ENCODE measurements at places on chromosomes 4 and X.

GRCh38 chrX:14801136-14801535 is 71.7 kb downstream of the FANCB start:
- DNase-seq: no peak

- no peak for DNase-seq
Measured at GRCh38 chr4:110589297-110589696, 33.6 kb downstream of the PITX2 start.

DNA sequence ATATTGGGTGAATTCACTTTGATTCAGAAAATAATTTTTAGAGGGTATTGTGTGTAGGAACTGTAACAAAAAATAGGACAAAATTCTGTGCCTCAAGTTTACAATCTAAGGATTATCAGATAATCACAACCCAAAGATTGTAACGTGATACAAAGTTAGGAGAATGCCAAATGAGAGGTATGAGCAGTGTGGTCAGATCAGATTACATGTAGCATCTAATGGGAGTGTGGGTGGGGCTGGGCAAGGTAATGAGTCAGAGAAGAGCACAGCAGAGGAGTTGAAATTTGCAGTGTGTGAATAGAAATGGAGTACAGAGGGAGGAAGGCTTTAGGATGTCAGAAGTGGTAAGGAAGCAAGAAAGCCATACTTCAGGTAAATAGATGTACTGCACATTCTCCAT is 103.4 kb upstream of the TEX13A start:
- DNase-seq: no peak

DNA sequence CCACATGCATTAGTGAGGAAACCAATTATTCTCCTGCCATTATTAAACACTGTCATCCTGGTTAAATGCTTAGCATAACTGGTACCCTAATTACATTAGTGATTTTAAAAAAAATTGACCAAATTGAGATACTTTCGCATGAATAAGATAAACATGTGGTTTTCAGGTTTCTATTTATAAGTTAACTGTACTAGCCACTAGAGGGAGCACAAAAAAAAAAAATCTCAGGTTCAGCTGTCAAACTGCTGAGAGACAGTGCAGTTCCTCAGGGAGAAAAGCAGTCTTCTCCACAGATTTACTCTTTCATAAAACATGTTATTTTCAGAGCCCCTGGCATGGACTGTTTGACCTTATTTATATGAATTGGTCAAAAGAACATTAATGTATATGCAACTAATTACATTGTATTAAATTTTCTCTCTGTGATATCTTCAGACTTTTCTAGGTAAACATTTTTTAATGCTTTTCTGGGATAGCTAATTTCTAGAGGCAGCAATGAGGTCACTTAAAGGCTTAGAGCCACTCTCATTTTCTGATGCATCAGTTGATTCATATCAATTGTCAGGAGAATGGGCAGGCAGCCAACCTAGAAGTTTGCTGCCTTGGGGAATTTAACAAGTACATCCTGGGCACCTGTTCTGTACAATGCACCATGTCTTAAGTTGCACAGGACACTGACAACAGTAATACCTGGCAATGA is 167.5 kb downstream of the CDS1 start:
- DNase-seq: no peak

- DNase-seq: peak; percentile 17
Measured at GRCh38 chrX:119887721-119888425, 7.8 kb upstream of the AKAP14 start.

DNA sequence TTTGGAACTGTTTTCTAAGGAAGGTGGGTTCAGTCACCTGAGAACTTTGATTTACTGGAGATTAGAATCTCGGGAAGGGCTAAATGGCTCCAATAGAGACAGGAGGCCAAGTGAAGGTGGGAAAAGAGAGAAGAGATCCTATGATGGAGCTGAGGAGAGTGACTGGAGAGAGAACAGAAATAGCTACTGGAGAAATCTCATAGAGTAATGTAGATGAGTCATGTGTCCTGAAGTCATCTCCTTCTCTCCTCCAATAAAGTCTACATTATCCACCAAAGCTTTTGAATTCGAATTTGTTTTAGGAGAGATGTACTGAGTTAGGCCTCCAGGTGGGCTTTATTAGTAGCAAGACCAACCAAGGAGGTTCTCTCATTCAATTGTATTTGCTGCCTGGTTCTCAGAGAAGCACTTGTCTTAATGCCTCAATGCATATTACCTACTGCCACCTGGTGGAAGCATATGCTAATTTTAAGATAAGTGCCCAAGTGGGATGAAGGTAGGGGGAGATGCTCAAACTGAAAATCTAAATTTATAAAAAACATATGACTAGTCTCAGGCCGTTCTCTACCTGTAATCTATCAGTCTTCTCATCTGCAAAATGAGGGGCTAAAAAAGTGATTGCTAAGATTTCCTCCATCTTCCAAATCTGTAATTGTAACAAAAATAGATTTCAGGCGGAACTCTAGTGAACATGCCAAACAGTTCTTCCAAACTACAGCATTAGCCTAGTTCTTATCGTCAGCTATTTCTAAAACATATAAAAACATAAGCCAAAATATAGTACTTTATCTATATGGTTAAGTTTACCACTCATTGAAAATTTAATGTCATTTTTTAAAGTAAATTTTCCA is 24.4 kb downstream of the TXK start:
- no peak for DNase-seq

DNA sequence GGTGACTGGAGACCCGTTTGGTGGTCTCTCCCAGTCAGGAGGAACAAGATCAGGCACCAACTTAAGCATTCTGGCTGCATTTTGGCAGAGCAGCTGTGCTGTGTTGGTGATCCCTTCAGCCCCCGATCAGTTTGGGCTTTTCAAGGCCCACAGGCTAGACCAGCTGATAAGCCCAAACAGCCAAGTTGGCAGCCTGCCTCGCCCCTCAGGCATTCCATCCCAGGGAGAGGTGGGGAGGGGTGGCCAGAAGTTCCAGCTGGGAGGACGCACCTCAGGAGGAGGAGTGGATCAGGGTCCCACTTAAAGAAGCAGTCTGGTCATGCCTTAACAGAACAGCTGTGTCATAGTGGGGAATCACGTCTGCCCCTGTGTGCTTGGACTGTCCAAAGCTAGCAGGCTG is 105.8 kb downstream of the CHIC1 start:
- no peak for DNase-seq

GRCh38 chr4:66872661-66873060 is 672.6 kb downstream of the CENPC start:
- DNase-seq: no peak

DNA sequence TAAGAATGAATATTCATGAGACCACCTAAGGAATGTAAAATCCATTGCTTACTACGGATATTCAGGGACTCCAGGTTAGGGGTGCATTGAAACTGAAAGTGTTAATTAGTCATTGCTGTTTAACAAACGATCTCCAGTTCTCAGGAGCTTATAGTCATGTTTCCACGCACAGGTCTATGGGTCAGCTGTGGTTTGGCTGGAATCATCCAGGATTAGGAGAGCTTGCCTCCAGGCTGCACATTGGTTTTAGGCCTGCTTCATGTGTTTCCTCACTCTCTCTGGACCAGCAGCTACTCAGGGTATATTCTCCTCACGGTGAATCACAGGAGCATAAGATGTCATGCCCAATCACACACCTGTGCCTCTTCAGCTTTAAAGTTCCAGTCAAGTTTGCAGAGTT is 98.9 kb downstream of the ATXN3L start:
- DNase-seq: no peak
